ENCODE measurements at places on chromosomes 4 and X. TPM values are rescaled to one million over a fixed set of nuclear protein-coding genes. Genes with fewer than 3 reads are reported as not detected.

DNA sequence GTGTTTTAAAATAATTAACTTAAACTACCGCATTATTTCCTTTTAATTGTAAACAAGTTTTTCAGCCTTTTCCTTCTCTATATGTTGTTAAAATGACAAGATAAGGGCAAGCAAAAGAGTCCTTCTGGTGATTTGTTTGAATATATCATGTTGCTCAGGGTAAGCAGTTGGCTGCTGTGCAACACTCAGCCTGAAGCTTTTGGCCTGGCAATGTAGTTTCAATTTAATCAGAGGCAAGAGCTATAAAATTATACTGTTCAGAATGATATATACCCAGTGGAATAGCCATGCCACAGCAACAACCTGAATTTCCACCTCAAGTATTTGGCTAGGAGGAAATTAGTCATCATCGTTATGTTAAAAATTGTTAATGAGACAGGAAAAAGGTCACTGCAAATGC is 53.4 kb downstream of the GRXCR1 start:
- DNase-seq = no peak

The RAB9B gene
- 0.18 TPM for total RNA-seq

The AFP gene
- total RNA-seq = not detected

- no peak for DNase-seq
These were observed 257.4 kb downstream of the CFAP299 start for GRCh38 chr4:80592950-80593349.

The RADX gene
- 30.3 TPM for total RNA-seq

GRCh38 chrX:69510137-69510715 is 6.1 kb downstream of the NALF2 start:
- DNase-seq = no peak

- DNase-seq = no peak
These were observed 152.5 kb upstream of the SPRY1 start for GRCh38 chr4:123244137-123244536.

- DNase-seq = no peak
These were observed 81.0 kb upstream of the ARMCX2 start for GRCh38 chrX:101740642-101741041.

All from T-helper 17 cell (primary cell).